Right kidney (tissue), 9 donors: ENCODE measurements at places on chromosomes 4 and X.

DNA sequence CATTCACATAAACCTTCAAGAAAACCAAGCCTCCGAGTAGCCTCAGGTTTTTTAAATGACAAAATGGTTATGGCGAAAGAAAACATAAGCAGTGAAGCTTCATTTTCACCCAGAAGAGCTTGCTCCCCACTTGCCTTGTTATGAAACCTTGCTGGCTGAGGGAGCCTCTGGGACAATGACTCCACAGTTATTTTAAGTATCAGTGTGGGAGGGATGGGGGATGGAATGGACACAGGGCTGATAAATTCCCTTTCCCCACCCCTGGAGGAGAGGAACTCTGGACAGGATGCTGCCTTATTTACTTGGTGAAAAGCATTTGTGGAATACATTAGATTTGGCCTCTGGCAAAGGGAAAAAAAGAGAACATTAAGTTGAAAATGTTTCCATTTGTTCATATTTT is 220.7 kb upstream of the CNKSR2 start:
- DNase-seq, result no peak

DNA sequence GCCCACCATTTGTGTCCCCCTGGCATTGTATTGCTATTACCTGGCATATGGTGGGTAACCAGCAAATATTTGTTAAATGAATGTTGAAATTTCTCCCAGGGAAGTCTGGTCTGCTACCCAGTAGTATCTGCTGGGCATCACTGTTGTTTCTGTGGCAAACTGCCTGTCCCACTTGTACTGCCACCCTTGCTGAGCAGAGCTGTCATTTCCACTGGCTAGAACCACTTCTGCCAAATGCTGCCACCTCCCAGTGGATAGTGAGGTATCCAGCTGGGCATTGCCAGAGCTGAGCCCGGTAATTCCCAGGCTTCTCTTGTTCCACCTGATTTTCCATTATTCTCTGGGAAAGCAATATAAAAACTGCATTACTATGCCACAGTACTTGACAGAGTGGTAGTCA is 186.7 kb upstream of the NOCT start:
- DNase-seq, result no peak

- DNase-seq, result no peak
Observed at GRCh38 chr4:183300655-183301054, 19.4 kb downstream of the CLDN22 start.

- DNase-seq, result no peak
Observed at GRCh38 chr4:149882251-149882650, 66.6 kb upstream of the IQCM start.

- no peak for DNase-seq
Observed at GRCh38 chr4:119592830-119593229, 35.8 kb downstream of the PDE5A start.

DNA sequence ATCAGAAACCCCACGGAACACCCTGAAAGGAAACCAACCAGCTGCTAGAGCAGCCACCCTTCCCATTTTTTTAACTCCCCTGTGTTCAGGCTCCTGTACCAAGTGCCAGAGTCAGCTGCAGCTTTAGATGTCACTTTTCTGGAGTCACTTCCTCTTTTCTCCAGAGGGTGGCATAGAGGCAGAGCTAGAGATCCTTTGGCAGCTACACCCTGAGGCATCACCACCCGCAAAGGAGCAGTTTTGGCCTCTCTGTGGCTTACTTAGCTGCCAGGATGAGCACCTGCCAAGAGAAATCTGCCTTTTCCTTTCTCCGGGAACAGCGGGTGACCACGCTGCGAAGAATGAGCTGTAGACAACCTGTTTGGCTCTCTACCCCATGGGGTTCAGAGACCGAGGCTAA is 58.0 kb upstream of the CHRDL1 start:
- DNase-seq, result no peak

DNA sequence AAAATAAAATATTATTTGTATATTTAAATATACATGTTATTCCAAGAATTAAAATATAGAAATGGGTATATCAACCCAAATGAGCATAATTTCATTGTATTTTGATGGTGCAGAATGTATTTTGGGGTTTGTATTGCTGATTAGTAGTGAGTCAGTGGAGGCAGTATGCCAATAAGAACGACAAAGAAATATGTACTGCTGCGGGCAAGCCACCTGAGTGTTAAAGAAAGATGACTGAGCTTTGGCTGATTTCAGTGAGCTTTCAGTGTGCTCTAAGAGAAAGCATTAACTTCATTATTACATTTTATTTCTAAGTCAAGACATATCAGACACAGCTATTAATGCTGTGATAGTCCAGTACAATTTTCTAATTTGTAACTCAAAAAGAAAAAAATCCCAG is 297.8 kb downstream of the ANK2 start:
- no peak for DNase-seq

- peak; percentile 10 for DNase-seq
Observed at GRCh38 chr4:54781756-54782155, 124.0 kb downstream of the KIT start.

DNA sequence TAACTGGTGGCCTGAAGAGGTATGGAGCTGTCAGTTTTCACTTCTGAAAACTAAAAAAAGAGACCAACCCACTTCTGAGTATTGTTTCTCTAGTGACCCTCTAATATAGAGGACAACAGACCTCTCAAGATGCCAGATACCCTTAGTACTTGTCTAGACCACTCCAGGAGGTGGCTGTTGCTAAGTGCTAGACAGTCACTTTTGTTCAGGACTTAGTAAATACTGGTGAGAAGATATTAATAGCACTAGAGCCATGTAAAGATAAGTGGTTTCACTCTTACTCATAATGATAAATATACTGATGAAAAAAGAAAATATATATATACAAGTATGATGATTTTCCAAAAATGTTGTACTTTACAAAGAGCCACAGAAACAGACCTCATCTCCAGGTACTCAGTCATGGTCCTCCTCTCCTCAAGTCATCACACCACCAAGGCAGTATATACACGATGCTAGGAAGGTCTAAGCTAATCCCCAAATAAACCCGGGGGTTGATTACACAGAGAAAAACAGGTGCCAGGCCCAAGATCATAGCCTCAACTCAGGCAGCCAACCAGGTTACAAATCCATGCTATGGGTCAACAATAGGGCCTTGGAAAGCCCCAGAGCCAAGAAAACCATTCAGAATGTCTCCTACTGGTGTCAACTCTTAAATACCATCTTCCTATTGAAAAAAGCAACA is 66.9 kb downstream of the ARHGEF9 start:
- no peak for DNase-seq

- no peak for DNase-seq
Observed at GRCh38 chr4:21605006-21605405, 343.6 kb downstream of the KCNIP4 start.

DNA sequence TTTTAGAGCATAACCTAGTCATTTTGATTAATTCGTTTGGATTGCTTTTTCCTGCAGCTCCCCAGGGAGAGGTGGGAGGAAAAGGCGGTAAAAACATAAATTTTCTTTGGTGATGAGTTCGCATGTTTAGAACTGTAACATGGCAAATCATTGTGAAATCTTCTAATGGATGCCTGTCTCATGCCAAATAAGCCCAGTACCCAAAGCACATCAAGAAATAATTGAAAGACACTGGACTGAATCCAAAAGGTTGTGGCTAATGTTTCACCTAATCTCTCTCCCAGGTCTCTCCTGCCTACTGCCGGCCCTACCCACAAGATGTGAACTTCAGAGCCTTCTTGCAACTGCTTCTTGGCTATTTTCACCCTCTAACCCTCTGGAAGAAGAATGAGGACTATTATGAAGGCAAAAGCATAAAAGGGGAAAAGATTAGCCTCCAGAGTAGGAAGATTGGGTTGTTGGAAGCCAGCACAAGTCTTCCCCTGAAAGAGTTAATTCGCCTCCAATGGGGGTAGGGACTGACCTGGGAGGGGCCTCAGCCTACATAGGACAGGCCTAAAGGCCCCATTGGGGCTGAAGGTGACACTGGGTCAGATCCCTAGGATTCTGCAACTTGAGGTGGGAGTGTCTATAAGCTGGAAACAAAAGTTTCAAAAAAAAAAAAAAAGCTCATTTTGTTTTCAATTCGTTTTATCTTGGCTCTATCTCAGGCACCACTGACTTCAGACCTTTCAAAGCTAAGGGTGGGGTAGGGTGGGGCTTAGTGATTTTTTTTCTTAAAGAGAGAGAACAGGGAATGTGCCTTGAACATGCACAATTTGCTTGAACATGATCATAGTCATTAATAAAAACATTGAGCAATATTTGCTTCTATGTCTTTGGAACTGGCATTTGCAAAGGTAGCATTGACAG is 278.6 kb upstream of the KLF3 start:
- peak; percentile 34 for DNase-seq

DNA sequence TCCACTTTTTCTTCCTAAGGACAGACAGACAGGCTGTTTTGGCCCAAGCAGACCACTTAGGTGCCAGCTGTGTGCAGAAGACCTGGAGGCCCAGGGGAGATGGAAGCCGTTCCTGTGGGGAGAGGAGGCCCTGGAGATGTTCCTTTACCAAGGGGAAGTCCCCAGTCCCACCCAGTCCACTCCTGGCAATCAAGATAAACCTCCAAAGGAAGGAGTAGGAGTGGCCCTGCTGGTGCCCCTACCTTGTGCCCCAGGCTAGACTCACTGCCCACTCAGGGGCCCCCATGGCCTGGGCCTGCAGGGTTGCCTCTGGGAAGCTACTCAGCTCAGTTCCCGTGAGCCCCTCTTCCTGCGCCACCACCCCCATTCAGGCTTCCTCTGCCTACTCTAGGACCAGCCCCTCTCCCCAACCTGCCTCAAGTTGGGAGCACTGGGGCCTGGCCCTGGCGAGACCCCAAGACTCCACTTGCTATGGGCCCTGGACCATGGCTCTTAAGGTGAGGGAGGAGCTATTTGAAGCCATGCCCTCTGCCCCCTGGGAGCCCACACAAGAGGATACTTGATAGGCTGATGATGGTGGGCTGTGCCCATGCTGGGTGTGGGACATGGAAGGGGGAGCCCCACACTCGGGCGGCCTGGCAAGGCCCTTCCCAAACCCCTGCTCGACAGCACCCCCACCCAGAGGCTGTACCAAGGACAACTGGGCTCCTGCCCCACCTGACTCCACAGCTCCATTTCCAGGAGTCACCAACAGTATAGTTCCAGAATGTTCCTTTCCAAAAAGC is 24.8 kb upstream of the RNF4 start:
- DNase-seq, result no peak

DNA sequence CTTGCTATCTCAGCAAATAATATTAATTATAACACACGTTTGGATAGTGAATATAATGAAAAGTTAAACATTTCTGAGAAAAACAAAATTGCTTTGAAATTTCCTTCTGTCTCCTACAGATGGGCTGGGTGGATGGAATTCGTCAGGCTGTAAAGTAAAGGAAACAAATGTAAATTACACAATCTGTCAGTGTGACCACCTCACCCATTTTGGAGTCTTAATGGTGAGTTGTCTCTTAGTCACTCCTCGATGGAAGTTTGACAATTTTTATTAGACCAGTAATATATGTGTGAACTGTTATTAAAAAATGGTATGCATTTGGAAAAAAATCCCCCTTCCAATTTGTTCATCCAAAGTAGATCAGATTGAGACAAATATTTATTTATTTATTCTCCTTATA is 92.5 kb upstream of the BRS3 start:
- DNase-seq, result no peak

- no peak for DNase-seq
Observed at GRCh38 chrX:100512471-100512870, 72.3 kb upstream of the TNMD start.

- DNase-seq, result no peak
Observed at GRCh38 chr4:10316851-10317250, 140.4 kb downstream of the ZNF518B start.

DNA sequence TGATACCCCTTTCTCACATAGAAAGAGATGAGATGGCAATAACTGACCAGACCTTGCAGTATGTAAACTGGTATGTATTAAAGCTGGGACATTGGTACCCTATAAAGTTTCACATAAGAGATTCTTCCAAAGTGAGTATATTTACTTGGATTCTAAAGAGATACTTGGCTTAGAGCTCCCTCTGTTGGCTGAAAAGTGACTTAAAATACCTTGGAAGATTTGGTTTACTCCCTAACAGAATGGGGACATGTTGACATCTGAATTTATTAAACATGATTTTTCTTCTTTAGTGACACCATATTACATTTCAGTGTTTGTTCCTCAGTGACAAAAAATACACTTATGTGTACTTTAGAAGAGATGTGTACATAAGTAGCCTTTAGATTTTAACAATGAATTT is 47.9 kb upstream of the RGN start:
- no peak for DNase-seq

DNA sequence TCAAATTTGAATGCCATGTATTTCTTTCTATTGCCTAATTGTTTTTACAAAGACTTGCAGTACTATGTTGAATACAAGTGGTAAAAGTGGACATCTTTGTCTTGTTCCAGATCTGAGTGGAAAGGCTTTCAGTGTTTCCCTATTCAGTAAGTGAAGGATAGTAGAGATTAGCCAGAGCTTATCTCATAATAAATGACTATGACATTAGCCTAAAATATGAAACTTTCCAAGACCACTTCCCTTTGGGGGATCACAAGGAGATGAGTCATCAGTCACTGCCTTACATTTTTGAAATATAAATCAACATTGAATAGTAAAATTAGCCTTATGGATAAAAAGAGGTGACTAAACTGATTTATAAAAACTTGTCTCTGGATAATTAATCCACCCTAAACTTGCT is 554.1 kb upstream of the MAGEB2 start:
- no peak for DNase-seq

DNA sequence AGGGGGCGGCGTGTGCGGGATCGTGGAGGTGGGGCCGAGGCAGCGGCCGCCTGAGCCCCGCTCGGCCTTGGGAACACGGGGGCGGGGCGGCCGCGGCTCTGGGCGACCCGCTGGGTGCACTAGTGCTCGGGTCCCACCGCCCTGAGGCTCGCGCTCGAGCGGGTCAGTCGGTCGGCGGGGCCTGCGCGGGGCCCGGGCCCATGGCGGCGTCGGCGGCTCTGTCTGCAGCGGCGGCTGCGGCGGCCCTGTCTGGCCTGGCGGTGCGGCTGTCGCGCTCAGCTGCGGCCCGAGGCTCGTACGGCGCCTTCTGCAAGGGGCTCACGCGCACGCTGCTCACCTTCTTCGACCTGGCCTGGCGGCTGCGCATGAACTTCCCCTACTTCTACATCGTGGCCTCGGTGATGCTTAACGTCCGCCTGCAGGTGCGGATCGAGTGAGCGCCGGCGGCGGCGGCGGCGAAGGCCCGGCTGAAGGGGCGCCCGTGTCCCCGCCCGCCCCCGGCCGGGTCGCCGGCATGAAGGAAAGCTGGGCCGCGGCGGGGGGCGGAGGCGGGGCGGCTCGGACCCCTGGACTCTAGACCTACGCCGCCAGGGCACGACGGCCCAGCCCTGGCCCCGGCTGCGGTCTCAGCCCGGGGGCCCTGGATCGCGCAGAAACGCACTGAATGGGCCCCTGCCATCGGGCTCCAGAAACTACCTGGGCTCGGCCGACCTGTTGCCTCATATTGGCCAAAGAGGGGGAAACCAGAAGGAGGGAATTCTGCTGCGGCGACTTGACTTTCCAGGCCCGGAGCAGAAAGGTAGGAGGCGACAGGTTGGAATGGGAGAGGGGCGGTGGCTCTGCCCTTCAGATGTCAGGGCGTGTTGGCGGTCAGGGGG is at the start of gene SMIM10L2A:
Gene SMIM10L2A (plus strand): TSS at position 13 of the 878 bp plus-strand sequence. CDS start 188 bp downstream, at position 201.
- peak; percentile 64 for DNase-seq

- DNase-seq, result no peak
Observed at GRCh38 chr4:78768452-78769180, 7.5 kb upstream of the BMP2K start.

- DNase-seq, result no peak
Observed at GRCh38 chr4:4379540-4380087, 7.3 kb upstream of the NSG1 start.
